ENCODE measurements at places on chromosomes 13 and 19.

DNA sequence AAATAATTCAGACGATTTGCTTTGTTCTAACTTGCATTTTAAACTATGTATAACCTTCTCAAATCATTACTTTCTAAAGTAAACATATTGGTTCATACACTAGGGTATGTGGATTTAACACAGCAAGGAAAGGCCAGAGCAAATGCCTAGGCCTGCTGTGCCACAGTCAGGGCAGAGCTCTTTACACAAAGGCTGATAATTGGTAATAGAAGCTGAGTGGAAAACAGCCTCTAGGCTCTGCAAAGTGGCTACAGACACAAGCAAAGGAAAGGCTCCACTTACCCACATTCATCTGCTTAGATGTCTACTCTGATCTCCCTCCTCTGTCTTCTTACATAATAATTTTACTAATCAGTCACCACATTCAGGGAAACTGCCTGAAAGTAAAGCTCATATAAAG lies 382.9 kb downstream of the OLFM4 start:
- DNase-seq = no peak

DNA sequence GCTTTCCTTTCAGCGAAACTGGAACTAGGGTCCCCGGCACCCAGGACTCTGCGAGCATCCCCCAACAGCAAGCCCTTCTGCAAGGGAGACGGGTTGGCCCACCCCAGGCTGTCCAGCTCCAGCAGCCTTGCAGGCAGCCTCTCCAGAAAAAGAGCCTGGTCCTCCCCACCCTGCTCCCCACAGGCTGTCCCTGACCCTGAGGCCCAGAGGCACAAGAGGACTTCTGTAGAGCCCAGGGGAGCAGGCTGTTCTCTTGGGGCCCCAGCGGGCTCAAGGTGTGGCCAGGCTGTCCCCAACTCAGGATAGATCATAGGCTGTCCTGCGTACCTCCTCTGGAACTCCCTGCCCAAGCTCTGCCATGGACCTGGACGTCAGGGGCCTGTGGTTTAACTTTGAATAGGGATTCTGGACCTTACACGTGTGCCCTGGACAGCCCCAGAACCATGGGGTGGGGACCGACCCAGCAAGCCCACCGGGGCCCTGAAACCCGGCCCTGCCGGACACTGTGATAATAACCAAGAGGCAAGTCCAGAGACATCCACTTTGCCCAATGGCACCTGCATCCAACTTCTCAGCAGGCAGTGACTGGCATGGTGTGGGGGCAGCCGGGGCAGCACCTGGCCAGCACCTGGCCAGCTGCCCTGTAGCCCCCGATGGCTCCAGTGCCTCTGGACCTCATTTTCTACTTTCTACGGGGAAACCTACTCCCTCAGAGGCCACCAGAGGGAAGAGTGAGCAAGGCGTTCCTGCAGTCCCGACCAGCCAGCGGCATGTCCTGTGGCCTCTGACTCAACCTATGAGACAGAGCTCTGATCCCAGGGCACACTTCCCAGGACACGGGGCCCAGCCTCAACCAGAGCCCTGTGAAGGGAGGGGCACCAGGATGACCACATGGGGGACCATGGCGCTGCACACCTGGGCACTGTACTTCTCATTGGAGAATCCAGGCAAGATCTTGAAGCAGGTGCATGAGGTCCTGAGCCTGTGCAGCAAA lies 50.9 kb upstream of the TPM4 start:
- no peak for DNase-seq

- DNase-seq = no peak
Observed at GRCh38 chr19:3632739-3633558, 6.4 kb upstream of the CACTIN start.

- DNase-seq = no peak
Observed at GRCh38 chr19:42352301-42353259, 27.1 kb downstream of the MEGF8 start.

GRCh38 chr13:112861876-112862615 lies 107.0 kb upstream of the MCF2L start:
- no peak for DNase-seq

- DNase-seq = peak; percentile 89
Observed at GRCh38 chr19:47247308-47247990, 8.9 kb upstream of the CCDC9 start.

- peak; percentile 46 for DNase-seq
Observed at GRCh38 chr19:17405250-17406045, at the start of gene BST2. Gene BST2, minus strand, starts transcription at chr19:17405630. Its CDS starts 55 bp downstream, at chr19:17405575.

DNA sequence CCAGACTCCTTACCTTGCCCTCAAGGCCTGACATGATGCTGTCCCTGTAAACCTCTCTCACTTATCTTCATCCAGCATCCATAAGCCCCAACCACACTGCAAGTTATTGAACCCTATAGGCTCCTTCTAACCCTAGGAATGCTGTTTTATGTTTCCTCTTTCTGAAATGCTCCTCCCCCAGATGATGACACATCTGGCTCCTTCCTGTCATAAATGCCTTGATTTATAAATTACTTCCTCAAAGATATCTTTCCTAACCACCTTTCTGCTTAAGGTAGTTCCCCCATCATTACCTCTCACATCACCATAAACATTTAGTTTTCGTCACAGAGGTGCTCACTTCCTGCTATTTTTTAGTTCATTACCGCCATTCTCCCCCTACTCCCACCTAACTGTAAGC lies 12.3 kb downstream of the RUBCNL start:
- DNase-seq = no peak

- DNase-seq = no peak
Observed at GRCh38 chr19:15506074-15506571, 2.2 kb upstream of the CYP4F22 start.

DNA sequence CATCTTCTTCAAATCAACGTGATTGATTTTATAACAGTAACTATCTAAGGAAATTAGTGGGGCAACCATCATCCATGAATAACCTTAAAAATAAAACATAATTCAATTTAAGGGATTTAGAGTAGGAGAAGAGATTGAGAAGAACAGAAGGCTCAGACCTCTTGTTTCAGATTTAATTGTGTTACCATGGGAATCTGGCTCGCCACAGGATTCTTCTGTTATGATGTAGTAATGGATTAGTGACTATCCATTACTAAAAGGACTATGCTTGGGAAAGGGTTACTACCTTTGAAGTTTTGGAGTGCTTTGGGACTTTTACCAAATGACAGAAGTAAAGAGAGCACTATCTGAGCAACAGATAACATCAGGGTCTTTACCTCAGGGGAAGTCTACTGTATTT lies 13.2 kb downstream of the FREM2 start:
- DNase-seq = no peak

- no peak for DNase-seq
Observed at GRCh38 chr13:74687442-74688182, 553.4 kb upstream of the KLF12 start.

- DNase-seq = no peak
Observed at GRCh38 chr13:51097353-51098043, 13.6 kb downstream of the C13orf42 start.

GRCh38 chr13:30676672-30677071 lies 58.7 kb upstream of the ALOX5AP start:
- DNase-seq = no peak

GRCh38 chr19:49665351-49666119 lies at the start of the genes BCL2L12 and IRF3:
Gene BCL2L12, plus strand, starts transcription at chr19:49665933. Its CDS starts 760 bp downstream, at chr19:49666693.
Gene IRF3, minus strand, starts transcription at chr19:49665857. Its CDS starts 1,019 bp downstream, at chr19:49664838.
- DNase-seq = peak; percentile 100

DNA sequence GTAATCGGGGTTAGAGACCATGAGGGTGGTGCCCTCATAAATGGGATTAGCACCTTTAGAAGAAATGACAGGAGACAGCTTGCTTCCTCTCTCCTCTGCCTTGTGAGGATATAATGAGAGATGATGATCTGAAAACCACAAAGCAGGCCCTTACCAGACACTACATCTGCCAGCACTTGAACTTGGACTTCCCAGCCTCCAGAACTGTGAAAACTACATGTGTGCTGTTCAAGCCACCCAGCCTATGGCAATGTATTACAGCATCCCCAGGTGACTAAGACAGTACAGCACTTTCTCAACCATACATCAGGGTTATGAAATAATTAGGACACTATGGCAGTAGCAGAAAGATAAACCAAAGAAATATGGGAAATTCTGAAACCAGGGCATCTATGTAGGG lies 7.4 kb downstream of the ZNF564 start:
- DNase-seq = no peak

DNA sequence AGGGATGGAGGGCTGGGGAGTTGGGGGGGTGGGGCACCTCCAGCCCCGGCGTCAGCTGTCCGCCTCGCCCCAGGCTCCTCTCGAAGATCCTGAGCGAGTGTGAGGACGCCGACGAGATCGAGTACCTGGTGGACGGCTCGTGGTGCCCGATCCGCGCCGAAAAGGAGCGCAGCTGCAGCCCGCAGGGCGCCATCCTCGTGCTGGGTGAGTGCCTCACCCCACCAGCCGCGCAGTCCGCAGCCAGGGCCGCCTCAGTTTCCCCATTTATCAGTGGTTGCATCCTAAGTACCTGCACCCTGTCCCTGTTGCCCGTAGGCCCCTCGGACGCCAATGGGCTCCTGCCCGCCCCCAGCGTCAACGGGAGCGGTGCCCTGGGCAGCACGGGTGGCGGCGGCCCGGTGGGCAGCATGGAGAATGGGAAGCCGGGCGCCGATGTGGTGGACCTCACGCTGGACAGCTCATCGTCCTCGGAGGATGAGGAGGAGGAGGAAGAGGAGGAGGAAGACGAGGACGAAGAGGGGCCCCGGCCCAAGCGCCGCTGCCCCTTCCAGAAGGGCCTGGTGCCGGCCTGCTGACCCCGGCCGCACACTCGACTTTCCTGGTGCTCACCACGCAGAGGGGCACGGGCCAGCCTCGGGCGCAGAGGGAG lies 29.3 kb downstream of the ZBTB7A start:
- DNase-seq = no peak

- DNase-seq = no peak
Observed at GRCh38 chr13:86299128-86299527, 499.9 kb upstream of the SLITRK6 start.

- no peak for DNase-seq
Observed at GRCh38 chr13:34933349-34933748, 8.7 kb upstream of the NBEA start.

- no peak for DNase-seq
Observed at GRCh38 chr19:51714848-51715247, 8.9 kb downstream of the HAS1 start.

- DNase-seq = no peak
Observed at GRCh38 chr13:48040896-48041295, 3.4 kb downstream of the NUDT15 start.

GRCh38 chr13:39452417-39452816 lies 150.6 kb downstream of the LHFPL6 start:
- DNase-seq = no peak

DNA sequence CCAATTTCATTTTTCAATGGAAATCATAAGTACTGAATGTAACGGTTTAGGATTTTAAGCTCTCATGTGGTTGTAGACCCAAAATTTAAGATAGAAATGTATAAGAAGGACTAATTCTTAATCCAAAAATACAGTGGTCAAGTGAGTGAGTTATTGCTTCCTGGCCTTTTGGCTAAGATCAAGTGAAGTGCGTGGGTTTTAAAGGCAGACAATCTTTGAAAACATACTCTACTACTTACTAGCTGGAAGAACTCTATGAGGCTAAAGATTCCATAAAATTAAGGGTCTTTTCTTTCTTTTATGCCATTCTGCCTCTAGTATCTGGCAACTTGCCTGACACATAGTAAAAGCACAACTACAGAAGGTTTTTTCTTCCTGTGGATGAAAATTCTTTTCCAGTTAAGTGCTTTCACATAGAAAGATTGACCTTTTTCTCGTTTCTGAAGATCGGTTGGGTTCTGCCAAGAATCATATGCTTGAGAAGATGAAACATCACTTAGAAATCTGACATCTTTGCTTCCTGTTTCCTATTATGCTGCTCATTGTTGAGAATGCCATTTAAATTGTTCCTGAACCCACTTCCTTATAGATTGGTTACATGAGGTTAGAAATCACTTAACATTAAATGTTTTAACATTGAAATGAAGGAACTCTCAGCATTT lies 26.4 kb upstream of the SCEL start:
- DNase-seq = no peak

DNA sequence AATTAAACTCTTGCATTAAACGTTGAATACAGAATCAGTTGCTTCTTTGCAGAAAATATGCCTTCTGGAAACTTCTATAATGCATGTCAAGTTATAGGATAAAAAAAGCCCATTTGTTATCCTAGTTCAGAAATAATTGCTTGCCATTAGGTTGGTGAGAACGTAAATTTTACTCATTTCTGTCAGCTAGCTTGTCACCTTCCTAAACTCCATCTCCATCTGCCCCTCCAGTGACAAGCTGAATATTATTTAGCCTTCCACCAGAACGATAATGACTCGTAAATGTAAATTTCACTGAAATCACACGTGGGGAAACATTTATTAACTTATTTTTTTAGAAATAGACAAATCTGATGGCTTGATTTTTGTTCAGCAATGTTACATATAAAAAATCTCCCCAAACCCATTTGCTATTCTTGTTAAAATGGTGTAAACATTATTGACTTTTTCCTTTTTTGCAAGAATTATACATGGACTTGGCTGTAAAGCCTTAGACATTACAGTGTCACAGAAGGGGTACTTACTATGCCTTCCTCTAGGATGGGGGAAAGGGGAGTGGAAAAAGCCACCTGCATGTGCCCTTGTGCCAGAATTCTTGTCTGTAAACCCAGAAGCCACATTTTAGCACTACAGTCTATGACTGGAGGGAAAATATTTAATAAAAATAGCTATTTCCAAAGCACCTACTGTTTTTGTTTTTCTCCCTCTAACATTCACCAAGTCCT lies 326.8 kb downstream of the OXGR1 start:
- no peak for DNase-seq

DNA sequence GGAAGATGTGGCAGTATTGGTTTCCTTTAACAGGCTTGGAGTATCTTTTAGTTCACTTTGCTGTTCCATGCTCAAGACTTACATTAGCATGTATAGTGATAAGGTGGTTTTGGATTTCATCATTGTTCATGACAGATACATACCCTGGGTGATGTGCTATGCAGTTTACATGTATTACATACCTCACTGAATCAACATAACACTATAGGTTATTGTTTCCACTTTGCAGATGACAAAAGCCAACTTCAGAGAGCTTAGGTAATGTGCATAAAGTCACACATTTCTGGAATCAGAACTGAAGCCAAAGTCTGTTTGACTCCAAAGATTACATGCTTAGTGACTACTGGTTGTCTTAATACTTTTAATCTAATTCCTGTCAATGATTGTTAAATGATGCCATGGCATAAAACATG lies 7.1 kb downstream of the COMMD6 start:
- DNase-seq = no peak

DNA sequence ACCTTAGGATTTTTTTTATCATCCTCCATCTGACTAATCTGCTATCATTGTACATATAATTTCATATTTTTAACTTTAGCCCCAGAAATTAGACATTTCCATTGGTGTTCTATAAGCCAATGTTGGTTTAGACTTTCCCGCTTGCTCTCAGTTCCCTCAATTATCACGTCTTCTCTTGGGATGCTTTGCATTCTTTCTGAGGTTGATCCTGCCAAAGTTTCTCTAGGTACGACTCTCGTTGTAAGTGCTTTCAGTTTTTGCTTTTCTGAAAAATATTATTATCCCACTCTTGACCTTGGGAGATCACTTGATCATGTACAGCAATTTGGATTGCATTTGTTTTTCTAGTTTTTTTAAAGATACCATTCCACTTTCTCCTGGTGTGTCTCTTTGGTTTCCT lies 270.2 kb downstream of the IRS2 start:
- DNase-seq = no peak
